ENCODE measurements at places on chromosomes 12 and 14.

GRCh38 chr14:72583316-72584272 lies 310.3 kb downstream of the DPF3 start:
- DNase-seq, result no peak

- no peak for DNase-seq
Observed at GRCh38 chr12:85923767-85924331, 49.8 kb downstream of the NTS start.

GRCh38 chr14:93128725-93129459 lies 13.2 kb upstream of the ITPK1 start:
- DNase-seq, result no peak

GRCh38 chr12:26728205-26729050 lies 104.6 kb downstream of the ITPR2 start:
- no peak for DNase-seq

GRCh38 chr12:103881261-103881660 lies 40.2 kb upstream of the NT5DC3 start:
- DNase-seq, result no peak

All from DND-41 (cell line).